ENCODE measurements at places on chromosomes 7 and 10. TPM values are rescaled to one million over a fixed set of nuclear protein-coding genes. Genes with fewer than 3 reads are reported as not detected.

The POP7 gene
- 31.3 TPM for total RNA-seq

The GIMAP7 gene
- total RNA-seq, result not detected

The SSBP1 gene
- 76.8 TPM for total RNA-seq

DNA sequence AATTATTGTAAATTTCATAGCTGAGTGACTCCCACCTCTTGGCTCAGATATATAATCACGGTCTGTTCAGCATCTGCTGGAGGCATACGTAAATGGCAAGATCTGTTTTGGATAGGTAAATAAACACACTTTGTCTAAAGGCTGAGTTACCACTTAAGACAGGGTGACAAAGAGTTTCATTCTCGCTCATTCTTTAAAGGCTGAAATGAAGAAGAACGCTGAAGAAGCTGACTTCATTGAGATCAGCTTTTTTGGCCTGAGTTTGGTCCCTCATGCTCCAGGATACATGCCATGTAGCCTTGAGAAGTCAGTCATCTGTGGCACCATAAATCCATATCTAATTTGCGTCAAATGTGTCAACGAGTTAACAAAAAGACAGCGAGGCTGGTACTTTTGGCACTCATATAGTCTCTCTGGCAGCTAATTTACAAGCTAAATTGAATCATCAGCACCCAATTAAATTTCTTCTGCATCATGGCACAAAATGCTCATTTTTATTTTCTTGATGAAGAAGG lies 309.9 kb downstream of the GPAM start:
- no peak for DNase-seq

GRCh38 chr7:20224025-20224424 lies 6.8 kb upstream of the MACC1 start:
- DNase-seq, result no peak

GRCh38 chr10:104925232-104925851 lies 284.3 kb downstream of the SORCS3 start:
- DNase-seq, result peak; percentile 61

DNA sequence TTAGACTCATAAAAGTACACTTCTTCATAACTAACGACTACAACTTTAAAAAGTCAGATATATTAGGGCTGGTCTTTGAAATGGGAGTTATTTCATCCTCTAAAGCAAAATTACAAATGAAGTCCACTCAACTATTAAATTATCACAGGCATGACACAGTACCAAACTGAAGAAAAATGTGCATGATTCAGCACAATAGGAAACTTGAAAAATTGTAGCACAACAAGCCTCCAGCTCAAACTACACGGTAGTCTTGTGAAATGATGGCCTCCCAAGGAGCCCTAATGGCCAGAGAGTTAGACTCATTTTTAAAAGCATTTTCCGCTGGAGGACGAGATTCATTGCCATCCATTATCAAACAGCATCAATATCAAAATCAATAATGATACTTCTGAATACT lies 76.4 kb downstream of the MAGI2 start:
- DNase-seq, result peak; percentile 53

- no peak for DNase-seq
Observed at GRCh38 chr7:17474724-17475344, 176.4 kb downstream of the AHR start.

GRCh38 chr10:128630787-128631252 lies 504.6 kb upstream of the MKI67 start:
- DNase-seq, result peak; percentile 74

- no peak for DNase-seq
Observed at GRCh38 chr7:50393547-50394252, 56.5 kb downstream of the FIGNL1 start.

DNA sequence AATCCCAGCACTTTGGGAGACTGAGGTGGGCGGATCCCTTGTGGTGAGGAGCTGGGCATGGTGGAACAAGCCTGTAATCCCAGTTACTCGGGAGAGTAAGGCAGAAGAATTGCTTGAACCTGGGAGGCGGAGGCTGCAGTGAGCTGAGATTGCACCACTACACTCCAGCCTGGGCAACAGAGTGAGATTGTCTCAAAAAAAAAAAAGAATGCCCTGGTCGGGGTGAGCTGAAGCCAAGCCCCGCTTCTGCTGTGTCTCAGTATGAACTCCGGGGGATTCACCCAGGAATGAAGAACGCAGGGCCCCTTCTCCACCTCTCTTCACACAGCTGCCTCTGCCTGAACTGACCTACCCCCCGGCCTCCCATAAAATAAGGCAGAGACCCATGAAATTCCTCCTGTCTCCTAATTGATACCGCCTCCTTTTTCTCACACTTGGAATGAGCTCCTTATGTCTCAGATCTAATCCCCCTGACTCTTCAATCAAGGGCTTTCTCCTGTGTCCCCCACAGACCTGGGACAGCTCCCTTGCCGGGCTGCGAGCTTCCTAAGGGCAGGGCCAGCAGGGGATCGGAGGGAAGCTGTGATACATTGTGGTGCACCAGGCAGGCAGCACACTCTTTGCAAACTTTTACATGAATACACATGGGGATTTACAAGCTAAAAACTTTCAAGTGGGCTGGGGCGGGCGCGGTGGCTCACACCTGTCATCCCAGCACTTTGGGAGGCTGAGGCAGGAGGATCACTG lies 911 bp upstream of the ZP3 start:
- DNase-seq, result peak; percentile 24

DNA sequence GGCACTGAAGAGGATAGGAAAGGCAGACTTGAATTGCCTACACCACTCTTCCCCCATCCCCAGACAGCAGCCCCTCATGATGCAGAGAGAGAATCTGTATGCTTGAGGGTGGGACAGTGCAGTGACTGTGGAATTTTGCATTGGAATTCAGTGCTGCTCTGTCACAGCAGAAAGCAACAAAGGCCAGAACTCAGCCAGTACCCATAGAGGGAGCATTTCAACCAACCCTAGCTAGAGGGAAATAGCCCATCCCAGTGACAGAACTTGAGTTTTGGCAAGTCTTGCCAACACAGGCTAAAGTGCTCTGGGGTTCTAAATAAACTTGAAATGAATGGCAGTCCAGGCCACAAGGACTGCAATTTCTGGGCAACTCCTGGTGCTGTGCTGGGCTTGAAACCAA lies 80.4 kb downstream of the TES start:
- peak; percentile 19 for DNase-seq

Measured in GM23248 (cell line).